ENCODE measurements at places on chromosomes 11 and 22. TPM values are rescaled to one million over a fixed set of nuclear protein-coding genes. Genes with fewer than 3 reads are reported as not detected.

- H3K4me1 ChIP-seq, result no peaks in the 10 kb centered on the region
- no peaks in the 10 kb centered on the region for H3K27me3 ChIP-seq
- H3K4me3 ChIP-seq, result no peak overlapping the region
- H3K36me3 ChIP-seq, result peaks cover 53% of the 10 kb centered on the region
These were observed 54.1 kb downstream of the C2CD3 start for GRCh38 chr11:74116719-74117118.

DNA sequence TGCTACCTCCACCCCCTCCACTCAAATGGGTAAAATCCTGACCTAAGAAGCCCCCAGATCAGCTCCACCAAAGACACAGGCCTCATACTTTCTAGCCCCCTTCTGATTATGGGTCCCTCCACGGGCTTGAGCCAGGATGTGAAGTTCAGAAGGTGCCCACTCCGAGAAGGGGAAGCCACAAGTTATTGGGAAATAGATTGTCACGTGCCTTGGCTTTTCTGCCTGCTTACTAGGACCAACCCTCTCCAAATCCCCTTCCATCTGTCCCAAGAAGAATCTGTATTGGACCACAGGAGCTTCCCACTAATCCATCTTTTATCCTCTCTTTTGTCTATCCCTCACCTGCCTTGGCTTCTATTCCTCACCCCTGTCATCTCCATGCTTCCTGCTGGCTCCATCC is 3.0 kb upstream of the NRGN start:
- no peaks in the 10 kb centered on the region for H3K36me3 ChIP-seq
- H3K27ac ChIP-seq, result no peak overlapping the region
- H3K4me1 ChIP-seq, result peaks cover 19% of the 10 kb centered on the region
- H3K4me3 ChIP-seq, result no peak overlapping the region
- no peak for DNase-seq

TMEM191B gene
- total RNA-seq, result 1.2 TPM

NXPE2 gene
- not detected for total RNA-seq

GRCh38 chr11:43582863-43583462 is 97.6 kb upstream of the HSD17B12 start:
- H3K4me1 ChIP-seq, result peaks cover 19% of the 10 kb centered on the region
- H3K27me3 ChIP-seq, result peaks cover 48% of the 10 kb centered on the region
- H3K36me3 ChIP-seq, result no peaks in the 10 kb centered on the region
- H3K4me3 ChIP-seq, result no peak overlapping the region

OR8A1 gene
- total RNA-seq, result not detected

DNA sequence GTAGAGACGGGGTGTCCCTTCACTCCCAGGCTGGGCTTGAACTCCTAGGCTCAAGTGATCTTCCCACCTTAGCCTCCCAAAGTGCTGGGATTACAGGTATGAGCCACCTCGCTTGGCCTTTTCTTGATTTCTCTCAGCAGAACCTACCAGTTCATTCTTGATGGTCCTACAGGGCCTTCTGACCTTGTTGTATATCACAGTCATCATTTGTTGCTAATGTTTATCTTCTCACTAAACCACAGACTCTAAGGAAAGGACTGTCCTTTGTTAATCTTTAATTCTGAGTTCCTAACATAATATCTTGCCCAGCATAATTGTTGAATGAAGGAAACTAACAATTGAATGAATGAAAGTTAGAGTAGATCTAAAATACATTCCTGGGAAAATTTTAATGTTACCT is 22.0 kb upstream of the ZC3H12C start:
- no peak overlapping the region for H3K4me3 ChIP-seq
- H3K27ac ChIP-seq, result no peak overlapping the region
- DNase-seq, result no peak
- H3K4me1 ChIP-seq, result peaks cover 36% of the 10 kb centered on the region
- no peaks in the 10 kb centered on the region for H3K36me3 ChIP-seq
- peaks cover 1% of the 10 kb centered on the region for H3K27me3 ChIP-seq

DNA sequence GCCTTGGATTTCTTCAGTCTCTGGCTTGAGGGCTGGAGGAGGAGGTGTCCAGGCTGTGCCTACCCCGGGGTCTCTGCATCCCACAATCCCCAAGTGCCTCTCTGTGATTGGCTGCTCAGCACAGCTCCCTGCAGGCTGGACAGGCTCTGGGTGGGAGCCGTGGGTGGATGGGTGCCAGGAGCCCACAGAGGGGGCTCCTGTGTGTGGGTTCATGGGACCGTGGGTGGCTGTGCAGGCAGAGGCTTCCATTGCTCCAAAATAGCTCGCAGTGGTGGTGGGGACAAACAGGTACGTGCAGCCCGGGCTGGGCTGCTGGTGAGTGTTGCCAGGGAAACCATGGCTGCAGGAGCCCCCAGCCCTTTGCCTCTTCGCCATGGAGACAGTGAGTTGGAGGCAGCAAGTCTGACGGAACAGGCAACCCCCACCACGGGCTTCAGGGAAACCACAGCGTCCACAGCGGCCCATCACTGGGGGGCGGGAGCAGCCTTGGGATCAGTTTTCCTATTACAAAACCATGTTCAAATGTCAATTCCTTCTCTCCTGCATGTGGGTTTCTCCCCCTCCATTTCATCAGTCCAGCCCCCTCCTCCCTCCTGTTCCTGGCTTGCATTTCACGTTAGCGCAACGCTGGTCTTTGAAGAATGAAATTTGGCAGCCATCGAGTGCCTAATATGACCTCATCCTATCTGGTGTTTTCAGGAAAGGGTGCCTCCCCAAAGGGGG is 155.2 kb downstream of the TRIM29 start:
- H3K27me3 ChIP-seq, result peaks cover 51% of the 10 kb centered on the region
- H3K36me3 ChIP-seq, result no peaks in the 10 kb centered on the region
- H3K27ac ChIP-seq, result no peak overlapping the region
- DNase-seq, result no peak
- no peaks in the 10 kb centered on the region for H3K4me1 ChIP-seq

- no peak overlapping the region for H3K27ac ChIP-seq
- no peak for DNase-seq
- no peaks in the 10 kb centered on the region for H3K36me3 ChIP-seq
- H3K27me3 ChIP-seq, result peaks cover 32% of the 10 kb centered on the region
- no peak overlapping the region for H3K4me3 ChIP-seq
- H3K4me1 ChIP-seq, result peaks cover 5% of the 10 kb centered on the region
These were observed 18.0 kb downstream of the CSNK2A3 start for GRCh38 chr11:11335043-11335442.

PIWIL4 gene
- 0.38 TPM for total RNA-seq

PKP3 gene
- total RNA-seq, result 2.9 TPM

OR52H1 gene
- total RNA-seq, result not detected

DNA sequence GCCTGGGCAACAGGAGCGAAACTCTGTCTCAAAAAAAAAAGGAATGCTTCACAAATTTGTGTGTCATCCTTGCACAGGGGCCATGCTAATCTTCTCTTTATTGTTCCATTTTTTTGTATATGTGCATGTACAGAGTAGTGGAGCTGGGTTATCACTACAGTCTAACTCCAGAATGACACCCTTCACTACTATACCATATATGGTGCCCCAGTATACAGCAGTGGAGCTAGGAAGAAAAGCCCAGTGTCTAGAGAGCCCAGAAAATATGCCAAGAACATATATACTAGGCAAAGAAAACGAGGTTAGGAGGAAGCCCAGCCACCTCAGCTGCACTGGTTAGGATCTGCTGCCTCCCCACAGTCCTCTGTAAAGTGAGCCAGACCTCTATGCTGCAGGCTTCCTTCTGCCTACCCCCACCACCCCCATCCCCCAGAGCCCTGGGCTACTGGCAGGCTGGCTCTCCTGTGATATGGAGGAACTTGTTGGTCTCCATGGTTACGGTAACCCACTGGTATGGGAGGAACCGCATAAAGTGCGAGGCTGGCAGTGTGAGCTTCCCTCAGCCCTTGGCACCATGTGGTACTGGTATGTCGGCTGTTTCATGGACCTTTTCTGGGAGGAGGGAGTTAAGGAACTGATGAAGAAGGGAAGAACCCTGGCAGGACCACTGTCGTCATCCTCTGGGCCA is 34.3 kb downstream of the RCOR2 start:
- no peak overlapping the region for H3K4me3 ChIP-seq
- H3K27me3 ChIP-seq, result no peaks in the 10 kb centered on the region
- DNase-seq, result no peak
- H3K4me1 ChIP-seq, result peaks cover 41% of the 10 kb centered on the region
- no peaks in the 10 kb centered on the region for H3K36me3 ChIP-seq
- H3K27ac ChIP-seq, result no peak overlapping the region

ASPHD2 gene
- 1.0 TPM for total RNA-seq

Measured in HFFc6 (cell line).